Left renal cortex interstitium (tissue), 4 donors: ENCODE measurements at places on chromosomes 2 and 18. TPM values are rescaled to one million over a fixed set of nuclear protein-coding genes. Genes with fewer than 3 reads are reported as not detected.

GRCh38 chr2:8709611-8710010 lies 27.8 kb downstream of the ID2 start:
- no peak for DNase-seq

- no peak for DNase-seq
These were observed 93.8 kb downstream of the LTBP1 start for GRCh38 chr2:33040541-33040940.

DNA sequence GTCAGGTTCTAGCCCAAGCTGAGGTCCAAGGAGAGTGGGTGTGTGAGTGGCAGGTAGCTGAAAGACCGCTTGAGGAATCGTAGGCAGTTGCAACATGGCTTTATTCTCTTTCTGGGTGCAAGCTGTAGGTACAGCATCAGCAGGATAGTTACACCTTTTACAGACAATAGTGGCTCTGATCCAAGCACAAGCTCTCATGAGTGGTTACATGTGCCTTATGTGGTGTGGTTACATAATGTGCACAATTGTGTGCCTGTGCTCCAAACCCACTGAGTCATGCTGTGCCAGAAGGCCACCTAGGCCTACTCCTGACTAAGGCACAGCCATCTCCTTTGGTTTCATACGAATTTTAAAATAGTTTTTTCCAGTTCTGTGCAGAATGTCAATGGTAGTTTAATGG lies 227.6 kb downstream of the SATB2 start:
- no peak for DNase-seq

DNA sequence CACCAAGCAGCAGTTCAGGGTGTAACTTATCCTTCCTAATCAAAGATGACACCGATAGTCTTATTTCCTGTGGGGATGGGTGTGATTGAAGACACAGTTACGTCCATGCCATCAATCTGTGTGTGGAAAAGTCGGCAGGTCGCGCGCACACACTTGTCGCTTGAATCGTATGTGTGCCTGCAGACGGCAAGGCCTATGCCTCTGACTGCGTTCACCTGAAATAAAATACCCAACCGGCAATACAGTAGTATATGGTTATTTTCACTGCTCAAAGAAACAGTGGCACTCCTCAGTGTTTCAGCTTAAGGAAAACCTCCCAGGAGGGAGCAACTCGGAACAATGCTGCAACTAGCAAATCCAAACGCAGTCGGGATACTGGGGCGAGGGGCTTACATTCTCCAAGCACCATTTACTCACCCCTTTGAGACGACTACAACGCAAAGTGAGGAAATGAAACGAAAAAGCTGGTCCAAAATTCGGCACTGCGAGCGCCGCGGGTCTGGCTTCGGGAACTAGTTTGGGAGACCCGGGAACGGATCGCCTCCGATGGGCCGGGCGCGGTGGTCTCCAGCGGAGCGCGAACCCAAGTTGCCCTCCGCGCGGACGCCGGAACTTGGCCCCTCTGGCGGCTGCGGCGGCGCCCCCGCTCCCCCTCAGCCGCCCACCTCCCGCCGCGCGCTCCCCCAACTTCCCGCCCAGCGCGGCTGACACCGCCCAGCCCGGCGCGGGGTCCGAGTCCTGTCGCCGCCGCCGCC lies 675 bp downstream of the PRKD3 start:
- peak; percentile 48 for DNase-seq

GRCh38 chr2:39050109-39050508 lies 70.7 kb downstream of the SOS1 start:
- DNase-seq = no peak

Gene NCKAP5
- 5.9 TPM for polyA plus RNA-seq

Gene MYO7B
- 25.5 TPM for polyA plus RNA-seq
